Stimulated activated CD4-positive, alpha-beta T cell treated with anti-CD3 and anti-CD28 coated beads, Interleukin-2, amount 100 ng/mL, for 24 hours (primary cell): ENCODE measurements at places on chromosomes 2 and 18.

DNA sequence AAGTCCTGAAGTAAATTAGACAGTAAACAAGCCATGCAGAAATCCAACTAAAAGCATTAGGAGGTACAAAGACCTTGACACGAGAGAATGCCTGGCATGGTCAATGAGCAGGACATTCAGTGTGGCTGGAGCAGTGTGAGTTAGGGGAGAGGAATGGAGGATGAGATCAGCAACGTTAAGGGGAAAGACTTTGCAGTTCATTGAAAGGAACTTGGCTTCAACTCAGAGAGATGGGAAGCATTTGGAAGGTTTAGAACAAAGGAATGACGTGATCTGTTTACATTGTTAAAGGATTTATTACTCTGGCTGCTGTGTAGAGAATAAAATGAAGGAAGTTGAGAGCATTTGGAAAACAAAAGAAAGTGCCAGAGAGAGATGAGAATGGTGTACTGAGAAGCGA lies 621.3 kb downstream of the XIRP2 start:
- DNase-seq, result no peak

DNA sequence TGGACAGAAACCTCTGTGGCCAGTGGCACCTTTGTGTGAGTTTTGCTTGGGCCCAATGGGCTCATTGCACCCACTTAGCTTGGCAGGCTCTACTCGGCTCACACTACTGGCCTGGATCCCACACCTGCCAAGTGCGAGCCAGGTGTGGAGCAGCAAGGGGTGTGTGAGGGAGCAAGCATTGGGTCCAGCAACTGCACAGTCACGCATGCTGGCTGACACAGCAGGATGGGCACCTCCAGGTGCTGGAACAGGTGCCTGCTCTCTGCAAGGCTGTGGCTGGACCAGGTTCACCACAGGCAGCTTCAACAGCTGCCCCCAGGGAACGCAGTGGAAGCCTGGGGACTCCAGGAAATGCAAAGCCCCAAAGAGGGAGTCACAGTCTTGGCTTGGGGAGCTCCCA lies 94.2 kb downstream of the DOK6 start:
- DNase-seq, result no peak

DNA sequence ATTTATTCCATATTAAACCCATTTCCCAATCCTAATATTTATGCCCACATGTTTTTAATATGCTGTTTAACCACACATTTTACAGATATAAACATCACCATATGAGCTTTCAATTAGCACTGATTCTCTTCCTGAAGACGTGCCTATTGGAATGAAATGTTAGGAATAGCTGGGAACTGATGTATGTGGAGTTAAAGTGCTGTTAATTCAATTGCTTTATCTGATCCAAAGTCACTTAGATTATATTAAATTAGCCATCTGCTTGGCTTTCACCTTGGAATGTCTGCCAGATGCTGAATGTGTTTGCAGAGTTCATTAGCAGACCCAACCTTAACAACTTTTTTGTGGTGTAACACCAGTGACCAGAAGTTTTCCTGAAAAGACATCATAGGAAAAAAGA lies 942.9 kb upstream of the KLHL29 start:
- no peak for DNase-seq

DNA sequence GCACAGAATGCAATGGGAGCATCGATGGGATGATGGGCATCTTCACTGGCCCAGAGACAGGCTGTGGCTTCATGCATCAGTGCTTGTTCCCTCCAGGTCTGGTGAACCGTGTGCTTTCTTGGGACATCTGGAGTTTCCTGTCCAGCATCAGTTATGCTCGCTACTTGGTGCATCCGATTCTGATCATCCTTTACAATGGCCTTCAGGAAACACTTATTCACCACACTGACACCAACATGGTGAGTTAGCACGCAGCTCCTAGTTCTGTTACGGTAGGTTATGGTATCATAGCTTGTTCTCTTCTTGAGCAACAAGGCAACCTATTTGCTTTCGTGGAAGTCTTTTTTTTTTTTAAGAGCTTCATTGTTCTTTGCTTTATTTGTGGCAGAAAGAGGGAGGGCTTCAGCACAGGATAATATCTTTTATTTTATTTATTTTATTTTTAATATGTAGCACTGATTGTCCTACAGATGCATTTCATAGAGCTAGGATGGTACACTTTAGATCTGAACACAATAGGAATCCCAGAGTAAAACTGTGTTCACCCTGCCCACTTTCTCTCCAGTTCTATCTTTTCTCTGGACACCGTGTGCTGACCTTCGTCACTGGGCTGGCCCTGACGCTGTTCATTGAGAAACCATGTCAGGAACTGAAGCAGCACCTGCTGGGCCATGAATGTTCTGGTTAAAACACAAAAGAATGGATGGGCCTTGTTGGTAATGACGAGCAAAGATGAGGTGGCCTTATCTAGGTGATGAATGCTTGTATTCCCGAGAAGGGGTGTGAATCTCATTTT lies 71.2 kb upstream of the SEC11C start:
- DNase-seq, result no peak

DNA sequence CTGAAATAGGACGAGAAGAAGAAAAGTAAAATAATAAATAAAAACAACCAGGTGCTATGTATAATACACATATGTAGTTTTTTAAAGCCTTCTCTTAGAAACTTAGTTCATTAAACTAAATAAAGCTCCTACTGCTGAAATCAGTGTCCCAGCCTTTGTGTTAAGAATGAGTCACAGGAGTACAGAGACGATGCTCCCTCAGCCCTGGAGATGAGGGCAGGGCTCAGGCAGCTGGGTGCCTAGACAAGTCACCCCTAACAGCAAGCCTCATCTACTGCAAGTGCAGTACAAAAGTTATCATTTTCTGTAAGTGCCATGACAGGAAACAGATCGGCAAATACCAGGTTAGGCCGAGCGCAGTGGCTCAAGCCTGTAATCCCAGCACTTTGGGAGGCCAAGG lies 18.2 kb downstream of the KIDINS220 start:
- no peak for DNase-seq

DNA sequence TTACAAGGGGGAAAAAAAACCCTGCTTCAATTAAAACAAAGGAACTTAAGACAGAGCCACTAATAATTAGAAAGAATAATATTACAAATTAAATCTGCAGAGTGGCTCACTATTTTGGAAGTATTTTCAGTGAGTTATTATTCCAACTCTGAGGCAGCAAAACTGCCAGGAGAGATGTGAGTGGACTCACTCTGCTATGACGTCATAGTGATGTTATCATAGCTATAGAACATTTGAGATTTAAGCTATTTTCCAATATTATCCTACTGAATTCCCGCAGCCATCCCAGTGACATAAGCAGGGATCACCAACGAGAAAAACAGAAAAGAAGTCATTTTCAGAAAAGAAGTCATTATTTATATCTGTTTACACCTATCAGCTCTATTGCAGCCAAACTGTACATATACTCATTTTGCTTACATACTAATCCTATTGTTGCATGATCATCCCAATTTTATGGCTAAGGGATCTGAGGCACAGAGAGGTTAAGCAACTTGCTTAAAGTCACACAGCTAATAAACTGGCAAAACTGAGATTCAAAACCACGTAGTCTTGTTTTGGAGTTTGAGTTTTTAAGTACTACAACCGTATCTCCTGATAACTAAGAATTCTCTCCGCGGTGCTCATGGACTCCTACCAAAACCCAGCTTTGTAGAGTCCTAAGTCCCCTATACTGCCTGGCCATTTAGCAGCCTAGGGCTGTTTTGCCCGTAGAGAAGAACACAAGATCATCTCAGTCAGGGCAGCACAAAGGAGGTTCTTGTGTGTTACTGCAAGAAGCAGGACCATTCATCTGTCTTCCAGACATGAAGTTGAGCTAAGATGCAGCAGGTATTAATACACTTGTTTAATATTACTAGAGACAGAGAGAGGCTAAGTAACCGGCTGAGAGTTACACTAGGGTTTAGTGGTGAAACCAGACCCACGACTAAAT lies 299.8 kb downstream of the TCF4 start:
- no peak for DNase-seq

GRCh38 chr2:180938451-180938850 lies 42.0 kb upstream of the UBE2E3 start:
- DNase-seq, result no peak

DNA sequence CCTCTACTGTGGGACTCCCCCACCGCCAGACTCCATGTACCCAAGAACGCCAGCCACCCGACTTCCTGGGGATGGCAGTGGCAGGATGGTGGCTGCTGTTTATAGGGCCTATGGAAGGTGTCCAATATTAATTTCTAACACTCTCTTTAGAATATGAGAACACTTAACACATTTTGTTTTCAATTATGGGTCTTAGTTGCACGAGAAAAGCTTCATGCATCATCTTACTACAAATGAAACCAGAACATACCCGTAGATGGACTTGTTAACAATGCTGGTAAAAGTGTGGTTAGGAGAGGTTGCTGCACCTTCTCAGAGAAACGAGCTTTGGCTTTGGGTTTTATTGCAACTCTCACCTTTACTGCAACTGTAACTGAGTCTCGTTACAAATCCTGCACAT lies 335.6 kb upstream of the ID2 start:
- DNase-seq, result no peak

- DNase-seq, result no peak
These were observed 36.8 kb upstream of the EML4 start for GRCh38 chr2:42132191-42132965.

DNA sequence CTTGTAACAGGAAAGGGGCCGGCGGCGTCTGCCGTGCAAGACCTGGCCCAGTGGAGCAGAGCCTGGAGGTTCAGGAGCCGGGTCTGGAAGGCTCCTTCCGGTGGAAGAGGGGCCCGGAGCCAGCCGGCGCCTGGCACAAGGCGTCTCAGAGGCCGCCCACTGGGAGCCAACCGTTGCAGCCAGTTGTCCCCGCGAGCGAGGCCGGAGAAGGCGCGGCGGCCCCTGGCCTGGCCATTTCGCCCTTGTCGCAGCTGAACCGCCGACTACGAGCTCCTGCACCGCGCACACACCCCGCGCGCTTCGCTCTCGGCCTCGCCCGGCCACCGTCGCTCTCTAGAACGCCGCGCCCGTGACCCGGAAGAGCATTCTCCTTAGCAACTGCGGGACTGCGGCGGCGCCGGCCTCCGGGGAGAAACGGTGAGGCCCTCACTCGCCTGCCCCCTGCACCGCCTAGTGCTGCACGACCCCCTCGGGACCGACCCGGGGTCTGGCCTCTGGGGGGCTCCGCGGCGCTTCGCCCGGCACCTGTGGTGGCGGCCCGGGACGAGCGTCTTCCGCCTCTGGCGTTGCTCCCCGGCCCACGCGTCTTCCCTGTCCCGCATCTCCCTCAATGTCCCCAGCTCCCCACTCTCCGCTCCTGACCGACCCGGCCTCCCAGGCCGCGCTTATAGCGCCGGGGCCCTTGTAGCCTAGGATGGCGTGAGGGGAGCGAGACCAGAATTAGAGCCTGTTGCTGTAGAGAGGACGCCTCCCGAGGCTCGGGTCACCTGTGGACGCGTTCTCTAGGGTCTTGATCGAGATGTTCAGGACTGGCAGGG lies at the start of gene DIS3L2:
Gene DIS3L2, plus strand, starts transcription at position 365 of the 818 bp plus-strand sequence. CDS start 53,215 bp downstream, outside the sequence.
- DNase-seq, result peak; percentile 84

DNA sequence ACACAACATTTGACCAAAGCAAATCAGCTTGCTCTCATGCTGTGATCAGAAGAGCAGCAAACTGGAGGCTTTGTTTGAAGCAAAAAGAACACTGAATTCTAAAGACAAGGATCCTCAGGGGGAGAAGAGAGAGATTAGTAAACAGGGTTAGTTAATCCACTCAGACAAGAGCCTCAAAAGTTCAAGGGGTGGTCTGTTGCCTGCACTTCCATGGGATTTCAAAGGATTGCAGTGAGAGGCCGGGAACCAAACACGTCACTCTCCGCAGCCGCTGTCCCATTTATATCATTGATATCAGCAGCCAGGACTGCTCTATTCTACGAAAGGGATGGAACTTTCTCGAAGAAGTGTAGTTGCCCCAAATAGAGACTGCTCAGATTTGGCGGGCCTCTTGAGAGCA lies 97.8 kb upstream of the SP3 start:
- DNase-seq, result no peak

GRCh38 chr2:12488352-12489318 lies 228.1 kb upstream of the TRIB2 start:
- DNase-seq, result peak; percentile 37

GRCh38 chr2:1406434-1406833 lies 6.8 kb upstream of the TPO start:
- DNase-seq, result no peak

- no peak for DNase-seq
These were observed 537.7 kb downstream of the TNS1 start for GRCh38 chr2:217465100-217465499.

- DNase-seq, result no peak
These were observed 292.0 kb downstream of the ZNF804A start for GRCh38 chr2:184890311-184890710.

- no peak for DNase-seq
These were observed 434.7 kb downstream of the EIPR1 start for GRCh38 chr2:2942906-2943305.

DNA sequence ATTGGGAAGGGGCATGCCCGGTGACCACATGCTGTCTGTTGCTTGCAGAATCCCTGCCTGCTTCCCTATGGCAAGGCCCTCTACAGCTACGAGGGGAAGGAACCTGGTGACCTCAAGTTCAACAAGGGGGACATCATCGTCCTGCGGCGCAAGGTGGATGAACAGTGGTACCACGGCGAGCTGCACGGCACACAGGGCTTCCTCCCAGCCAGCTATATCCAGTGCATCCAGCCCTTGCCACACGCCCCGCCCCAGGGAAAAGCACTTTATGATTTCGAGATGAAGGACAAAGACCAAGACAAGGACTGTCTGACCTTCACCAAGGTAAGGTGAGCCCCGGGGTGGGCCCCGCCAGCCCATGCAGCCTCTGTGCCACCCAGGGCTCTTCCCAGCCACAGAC lies 218.6 kb downstream of the SH3RF3 start:
- no peak for DNase-seq

GRCh38 chr18:2893676-2894075 lies 46.9 kb downstream of the EMILIN2 start:
- DNase-seq, result no peak

- DNase-seq, result no peak
These were observed 66.6 kb downstream of the CTIF start for GRCh38 chr18:48605408-48605845.

- DNase-seq, result no peak
These were observed 168.4 kb downstream of the EIPR1 start for GRCh38 chr2:3209258-3209657.

- DNase-seq, result no peak
These were observed 49.9 kb upstream of the TAF1B start for GRCh38 chr2:9793156-9793917.

DNA sequence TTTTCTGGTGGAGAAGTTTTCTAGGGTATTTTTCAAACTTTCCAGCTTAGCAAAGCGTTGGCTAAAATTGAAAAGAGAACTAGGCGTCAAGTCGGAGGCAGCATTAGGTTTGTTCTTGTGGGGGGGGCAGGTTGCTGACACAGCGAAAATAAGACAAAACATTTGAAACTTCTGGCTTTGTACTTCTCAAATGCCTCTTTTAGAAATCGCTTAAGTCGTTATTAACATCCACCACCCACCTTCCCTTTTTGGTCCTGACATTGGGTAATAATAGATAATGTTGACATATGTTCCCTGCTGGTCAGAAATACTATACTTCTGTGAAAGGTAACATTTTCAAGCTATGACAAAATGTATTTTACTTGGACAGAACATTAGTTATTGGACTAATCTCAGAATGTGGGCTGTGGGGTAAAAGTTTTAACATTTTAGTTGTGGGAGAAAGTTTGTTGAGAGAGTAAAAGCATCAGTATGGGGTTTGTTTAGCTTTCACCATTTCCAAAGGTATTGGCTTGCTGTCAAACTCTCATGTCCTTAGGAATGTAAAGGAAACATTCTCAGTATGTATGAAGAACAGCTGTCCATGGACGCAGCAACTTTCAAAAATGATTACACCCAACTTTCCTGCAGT lies 88.1 kb upstream of the ZEB2 start:
- no peak for DNase-seq

- DNase-seq, result no peak
These were observed 20.9 kb upstream of the RAB11FIP5 start for GRCh38 chr2:73133566-73134197.
